ENCODE measurements at places on chromosomes 1 and 21.

DNA sequence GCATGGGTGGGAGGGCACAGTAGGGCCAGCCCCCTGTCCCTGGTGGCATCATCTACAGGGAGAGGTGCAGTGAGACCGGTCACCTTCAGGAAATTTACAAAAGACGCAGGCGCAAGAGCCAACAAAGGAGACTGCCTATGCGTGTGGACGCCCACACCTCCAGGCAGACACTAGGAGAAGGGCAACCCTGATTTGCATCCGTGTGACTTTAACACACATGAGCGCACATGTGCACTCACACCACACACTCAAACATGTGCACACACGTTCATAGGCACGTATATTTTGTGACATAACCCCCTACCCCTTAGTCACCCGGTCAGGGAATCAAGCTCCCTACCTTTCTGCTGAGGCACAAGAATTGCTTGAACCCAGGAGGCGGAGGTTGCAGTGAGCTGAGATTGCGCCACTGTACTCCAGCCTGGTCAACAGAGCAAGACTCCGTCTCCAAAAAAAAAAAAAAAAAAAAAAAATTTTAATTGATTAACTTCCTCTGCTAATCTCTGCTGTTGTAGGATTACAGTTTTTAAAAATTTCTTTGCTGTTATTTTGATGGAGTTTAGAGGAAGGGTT, 84.7 kb upstream of the SLC25A33 start:
- DNase-seq, result no peak

- DNase-seq, result no peak
Measured at GRCh38 chr1:208007938-208008342, 97.0 kb upstream of the CD34 start.

DNA sequence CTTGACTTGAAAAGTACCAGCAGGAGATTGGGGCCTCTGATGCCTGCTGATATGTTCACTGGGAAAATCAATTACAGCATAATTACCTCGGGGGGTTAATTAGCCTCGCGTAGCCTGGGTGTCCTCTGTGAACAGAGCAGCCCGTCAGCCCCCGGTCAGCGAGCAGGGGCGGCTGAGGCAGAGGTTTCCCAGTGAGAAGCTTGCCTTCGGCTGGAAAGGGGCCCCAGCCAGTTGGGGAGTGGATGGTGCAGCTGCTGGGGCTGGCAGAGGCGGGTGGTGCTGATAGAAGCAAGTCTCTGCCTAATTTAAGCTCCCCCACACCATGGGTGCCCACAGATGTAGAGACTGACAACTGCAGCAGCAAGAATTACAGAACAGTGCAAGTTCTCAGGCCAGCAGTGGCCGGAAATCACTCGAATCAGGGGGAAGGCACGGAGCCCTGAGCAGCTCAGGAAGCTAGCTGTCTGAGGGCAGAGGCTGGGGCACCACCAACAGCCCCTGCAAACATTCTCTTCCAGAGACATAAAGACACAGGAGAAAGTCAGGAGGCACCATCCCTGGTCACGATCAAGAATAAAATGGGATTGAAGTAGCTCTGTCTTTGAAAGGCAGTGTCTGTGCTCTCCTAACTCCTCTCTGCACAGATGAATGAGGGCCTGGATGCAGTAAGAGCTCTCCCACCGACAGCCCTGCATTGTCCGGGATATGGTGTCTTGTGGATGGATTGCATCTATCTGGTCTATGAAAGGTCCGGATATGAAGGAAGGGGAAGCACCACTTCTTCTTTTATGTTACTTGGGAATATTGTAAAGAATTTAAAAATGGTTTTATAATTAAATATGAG, 166.5 kb upstream of the CD34 start:
- peak; percentile 56 for DNase-seq

GRCh38 chr1:89986020-89986419, 8.9 kb upstream of the ZNF326 start:
- DNase-seq, result no peak

DNA sequence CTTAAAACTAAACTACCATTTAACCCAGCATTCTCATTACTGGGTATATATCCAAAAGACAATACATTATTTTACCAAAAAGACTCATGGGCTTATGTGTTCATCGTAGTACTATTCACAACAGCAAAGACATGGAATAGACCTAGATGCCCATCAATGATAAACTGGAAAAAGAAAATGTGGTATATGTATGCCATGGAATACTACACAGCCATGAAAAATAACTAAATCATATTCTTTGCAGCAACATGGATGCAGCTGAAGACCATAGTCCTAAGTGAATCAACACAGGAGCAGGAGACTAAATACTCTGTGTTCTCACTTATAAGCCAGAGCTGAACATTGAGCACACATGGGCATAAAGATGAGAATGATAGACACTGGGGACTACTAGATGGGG, 645.1 kb upstream of the B3GALT2 start:
- DNase-seq, result no peak

GRCh38 chr1:98467586-98467985, 193.9 kb upstream of the SNX7 start:
- no peak for DNase-seq

DNA sequence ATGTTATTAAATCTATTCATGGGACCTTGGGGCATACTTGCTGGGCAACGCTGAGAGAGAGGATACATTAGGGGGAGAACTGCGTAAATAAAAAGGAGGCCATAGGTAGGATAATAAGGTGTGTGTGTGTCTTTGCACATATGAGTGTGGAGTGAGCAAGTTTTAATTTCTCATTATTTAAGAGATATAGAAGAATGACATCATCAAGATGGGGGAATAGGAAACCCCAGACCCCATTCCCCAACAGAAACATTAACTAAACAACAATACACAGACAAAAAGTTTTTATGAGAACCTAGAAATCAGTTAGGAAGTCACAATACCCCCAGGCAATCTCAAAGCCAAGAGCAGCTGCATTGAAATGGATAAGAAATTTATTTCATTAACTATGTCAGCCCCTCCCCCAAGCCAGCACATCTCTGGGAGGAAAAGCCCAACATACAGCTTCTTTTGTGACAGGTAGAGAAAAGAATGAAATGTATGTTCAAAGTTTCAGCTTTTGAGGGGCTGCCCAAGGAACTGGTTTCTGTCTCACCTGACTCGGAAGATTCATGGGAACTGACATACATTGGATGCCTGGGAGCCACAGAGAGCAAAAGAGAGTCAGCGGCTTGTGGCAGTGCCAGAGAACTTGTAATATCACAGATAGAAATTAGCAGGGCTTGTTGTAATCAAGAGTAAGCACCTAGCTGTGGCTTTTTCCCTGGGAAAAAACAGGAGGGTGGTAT, 234.3 kb upstream of the NFIA start:
- DNase-seq, result no peak

- DNase-seq, result no peak
Measured at GRCh38 chr1:20846461-20847374, 59.6 kb upstream of the HP1BP3 start.

GRCh38 chr1:214570442-214570841, 19.0 kb upstream of the PTPN14 start:
- no peak for DNase-seq

GRCh38 chr1:107501081-107501605, 360.3 kb downstream of the NTNG1 start:
- no peak for DNase-seq

GRCh38 chr1:236425031-236425663, 31.1 kb downstream of the EDARADD start:
- peak; percentile 73 for DNase-seq

DNA sequence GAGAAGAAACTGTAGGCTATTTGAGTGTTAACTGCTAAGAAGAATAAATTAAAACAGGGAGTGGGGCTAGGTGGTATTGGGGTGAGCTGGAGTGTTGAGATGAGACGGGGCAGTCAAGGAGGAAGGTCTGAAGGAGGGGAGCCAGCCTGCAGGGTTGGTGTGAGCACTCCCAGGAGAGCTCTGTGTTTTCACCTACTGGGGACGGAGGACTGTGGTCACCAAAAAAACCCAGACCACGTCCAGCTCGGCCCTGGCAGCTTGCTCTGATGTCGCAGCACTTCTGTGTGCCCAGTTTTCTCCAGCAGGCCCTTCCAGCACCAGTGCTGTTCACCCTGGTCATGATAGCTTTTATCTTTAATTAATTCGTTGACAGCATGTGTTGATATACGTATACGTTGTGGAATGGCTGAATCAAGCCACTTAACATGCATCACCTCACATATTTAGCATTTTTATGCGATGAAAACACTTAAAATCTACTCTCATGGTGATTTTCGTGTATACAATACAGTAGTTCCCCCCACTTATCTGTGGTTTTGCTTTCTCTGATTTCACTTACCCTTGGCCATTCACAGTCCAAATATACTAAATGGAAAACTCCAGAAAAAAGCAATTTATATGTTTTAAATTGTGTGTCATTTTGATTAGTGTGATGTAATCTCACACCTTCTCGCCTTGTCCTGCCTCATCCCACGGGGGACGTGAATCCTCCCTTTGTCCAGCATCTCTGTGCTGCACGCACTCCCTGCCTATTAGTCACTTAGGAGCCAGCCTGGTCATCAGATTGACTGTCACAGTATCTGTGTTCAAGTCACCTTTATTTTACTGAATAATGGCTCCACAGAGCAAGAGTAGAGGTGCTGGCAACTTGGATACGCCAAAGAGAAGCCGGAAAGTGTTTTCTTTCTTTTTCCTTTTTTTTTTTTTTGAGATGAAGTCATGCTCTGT, 12.3 kb downstream of the FAM3B start:
- no peak for DNase-seq

DNA sequence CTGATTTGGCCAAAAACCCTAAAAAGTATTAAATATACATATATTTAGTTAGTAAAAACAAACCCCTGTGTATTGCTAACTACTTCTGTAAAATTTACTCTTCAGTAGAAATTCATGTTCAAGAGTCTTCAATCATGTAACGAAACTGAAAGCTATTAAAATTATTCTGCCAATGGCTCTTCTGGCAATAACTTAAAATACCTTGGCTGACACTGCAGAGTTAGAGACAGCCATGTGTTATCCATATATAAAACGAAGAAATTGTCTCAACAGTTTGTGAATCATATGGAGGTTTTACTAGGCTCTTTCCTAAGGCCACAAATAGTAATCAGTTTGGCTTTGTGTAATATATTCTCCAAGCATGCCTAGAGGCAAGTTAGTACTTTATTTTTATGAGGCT, 357.2 kb downstream of the COL11A1 start:
- no peak for DNase-seq

DNA sequence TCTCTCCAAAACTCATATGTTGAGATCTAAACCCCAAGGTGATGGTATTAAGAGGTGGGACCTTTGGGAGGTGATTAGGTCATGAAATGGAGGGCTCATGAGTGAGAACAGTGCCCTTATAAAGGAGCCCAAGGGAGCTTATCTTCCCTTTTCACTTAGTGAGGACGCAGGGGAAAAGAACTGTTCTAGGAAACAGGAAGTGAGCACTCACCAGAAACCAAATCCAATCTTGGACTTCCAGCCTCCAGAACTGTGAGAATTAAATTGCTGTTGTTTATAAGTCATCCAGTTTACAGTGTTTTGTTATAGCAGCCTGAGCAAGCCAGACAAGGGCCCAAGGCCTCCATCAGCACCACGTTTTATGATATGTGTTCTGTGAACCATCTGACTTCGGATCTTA, 60.3 kb upstream of the LRRC8D start:
- DNase-seq, result no peak

GRCh38 chr21:38839328-38840286, 33.9 kb downstream of the ETS2 start:
- no peak for DNase-seq
